Spinal cord (tissue), 10 donors: ENCODE measurements at places on chromosomes 11 and 22. TPM values are rescaled to one million over a fixed set of nuclear protein-coding genes. Genes with fewer than 3 reads are reported as not detected.

Gene GDPD4
- total RNA-seq, result not detected

Gene FOLH1
- total RNA-seq, result 7.7 TPM

Gene PRG3
- 1.1 TPM for total RNA-seq

GRCh38 chr11:133971881-133972280, 15.1 kb upstream of the IGSF9B start:
- H3K36me3 ChIP-seq, result no peaks in the 10 kb centered on the region
- H3K4me3 ChIP-seq, result no peak overlapping the region
- DNase-seq, result no peak
- H3K27ac ChIP-seq, result no peak overlapping the region
- peaks cover 57% of the 10 kb centered on the region for H3K4me1 ChIP-seq
- peaks cover 2% of the 10 kb centered on the region for H3K27me3 ChIP-seq

DNA sequence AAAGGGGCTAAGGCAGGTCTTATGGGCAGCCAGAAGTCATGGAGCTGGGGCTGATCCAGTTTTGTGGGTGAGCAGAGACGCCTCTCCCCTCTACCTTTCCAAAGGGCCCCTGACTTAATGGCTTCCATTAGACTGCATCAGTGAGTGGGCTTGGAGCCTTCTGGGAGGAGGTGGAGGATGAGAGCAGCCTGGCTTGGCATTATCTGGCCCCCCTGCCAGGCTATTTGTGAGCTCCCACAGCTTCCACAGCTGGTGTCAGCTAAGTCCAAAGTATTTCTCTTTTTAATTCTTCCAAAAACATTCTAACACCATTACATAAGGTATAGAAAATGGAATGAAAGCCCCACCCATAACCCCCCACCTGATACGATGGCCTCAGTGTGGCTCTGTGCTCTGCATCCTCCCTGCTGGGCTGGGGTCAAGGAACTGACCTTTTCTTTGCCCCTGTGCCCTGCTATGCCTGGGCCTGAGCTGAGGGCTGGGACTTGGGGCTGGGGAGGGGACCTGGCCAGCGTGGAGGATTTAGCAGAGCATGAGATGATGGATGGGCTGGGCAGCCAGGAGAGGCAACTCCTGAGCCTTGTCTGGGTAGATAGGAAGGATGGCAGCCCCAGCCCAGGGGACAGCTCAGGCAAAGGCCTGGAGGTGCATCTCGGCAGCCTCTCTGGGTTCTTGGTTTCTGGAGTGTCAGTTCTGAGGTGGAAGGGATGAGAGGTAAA, 4.0 kb downstream of the AIFM3 start:
- peaks cover 11% of the 10 kb centered on the region for H3K36me3 ChIP-seq
- H3K4me3 ChIP-seq, result no peak overlapping the region
- no peak overlapping the region for H3K27ac ChIP-seq
- no peak for DNase-seq
- H3K27me3 ChIP-seq, result no peaks in the 10 kb centered on the region
- H3K4me1 ChIP-seq, result peaks cover 41% of the 10 kb centered on the region

GRCh38 chr11:5580577-5580976, at the start of gene OR52B6:
OR52B6 (plus strand) TSS chr11:5580877; CDS start chr11:5580877, 0 bp downstream.
- no peaks in the 10 kb centered on the region for H3K4me1 ChIP-seq
- H3K27ac ChIP-seq, result no peak within 1 kb of the TSS
- H3K36me3 ChIP-seq, result no peaks in the 10 kb centered on the region
- DNase-seq, result no peak
- H3K4me3 ChIP-seq, result no peak within 1 kb of the TSS
- H3K27me3 ChIP-seq, result no peaks in the 10 kb centered on the region
